GM12878 (cell line): ENCODE measurements at places on chromosomes 7 and 10.

GRCh38 chr10:93309062-93309461 lies 173.1 kb downstream of the MYOF start:
- no peak for DNase-seq

DNA sequence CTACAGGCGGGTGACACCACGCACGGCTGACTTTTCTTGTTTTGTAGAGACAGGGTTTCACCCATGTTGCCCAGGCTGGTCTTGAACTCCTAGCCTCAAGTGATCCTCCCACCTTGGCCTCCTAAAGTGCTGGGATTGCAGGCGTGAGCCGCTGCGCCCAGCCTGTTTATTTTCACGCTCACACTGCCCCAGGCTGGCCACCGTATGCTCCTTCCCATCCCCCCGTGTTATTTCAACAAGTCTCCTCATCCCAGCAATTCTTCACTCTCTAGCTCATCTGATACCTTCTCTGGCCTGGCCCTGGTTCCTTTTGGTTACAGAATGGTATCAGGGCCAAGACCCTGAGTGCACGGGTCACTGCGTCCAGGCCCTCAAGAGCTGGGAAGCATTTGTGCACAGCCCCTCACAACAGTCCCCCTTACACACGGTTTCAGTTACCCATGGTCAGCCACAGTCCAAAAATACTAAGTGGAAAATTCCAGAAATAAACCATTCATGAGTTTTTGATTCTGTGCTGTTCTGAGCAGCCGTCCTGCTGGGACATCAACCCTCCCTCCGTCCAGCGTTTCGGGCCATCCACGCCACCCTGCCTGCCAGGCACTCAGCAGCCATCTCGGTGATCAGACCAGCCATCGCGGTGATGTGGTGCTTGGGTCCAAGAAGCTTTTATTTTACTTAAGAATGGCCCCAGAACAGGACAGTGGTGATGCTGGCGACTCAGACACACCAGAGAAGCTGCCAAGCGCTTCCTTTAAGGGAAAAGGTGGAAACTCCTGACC lies 8.9 kb downstream of the COX19 start:
- DNase-seq: no peak

DNA sequence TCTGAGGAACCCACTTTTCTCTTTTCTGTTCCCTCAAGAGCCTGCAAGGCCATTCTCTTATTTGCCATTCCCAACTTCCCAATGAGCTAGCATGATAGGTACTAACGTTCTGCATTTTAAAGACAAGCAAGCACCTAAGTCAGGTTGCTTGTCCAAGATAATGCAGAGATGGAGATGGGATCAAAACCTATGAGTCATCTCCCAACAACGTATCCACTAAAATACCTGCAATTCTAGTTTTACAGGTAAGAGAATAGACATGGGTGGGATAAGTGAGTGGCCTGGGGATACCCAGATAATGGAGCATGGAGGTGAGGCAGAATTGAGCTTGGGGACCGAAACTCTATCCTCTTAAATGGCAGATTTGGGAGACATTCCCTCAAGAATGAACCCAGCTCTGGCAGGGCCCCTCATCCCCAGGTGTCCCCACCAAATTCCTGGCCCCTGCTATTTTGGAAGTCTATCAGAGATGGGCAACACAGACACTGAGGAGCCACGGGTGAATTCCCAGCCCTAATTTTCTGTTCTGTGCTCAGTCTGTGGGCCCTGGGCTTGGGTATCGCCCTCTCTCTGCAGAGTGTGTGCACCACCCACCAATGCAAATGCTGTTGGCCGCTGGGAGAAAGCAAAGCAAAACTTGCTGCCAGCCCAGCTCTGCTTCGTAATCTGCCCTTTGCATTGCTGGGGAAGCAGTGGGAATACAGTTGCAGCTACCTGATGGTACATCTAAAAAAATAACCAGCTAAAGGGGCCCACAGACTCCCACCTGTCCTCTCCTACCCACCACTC lies 98.3 kb downstream of the KCNMA1 start:
- DNase-seq: no peak

GRCh38 chr10:35119378-35119777 lies 7.3 kb upstream of the CREM start:
- DNase-seq: no peak

GRCh38 chr7:155252444-155252887 lies 45.2 kb upstream of the INSIG1 start:
- DNase-seq: no peak

GRCh38 chr10:46018453-46019176 lies 11.8 kb downstream of the NCOA4 start:
- DNase-seq: no peak

DNA sequence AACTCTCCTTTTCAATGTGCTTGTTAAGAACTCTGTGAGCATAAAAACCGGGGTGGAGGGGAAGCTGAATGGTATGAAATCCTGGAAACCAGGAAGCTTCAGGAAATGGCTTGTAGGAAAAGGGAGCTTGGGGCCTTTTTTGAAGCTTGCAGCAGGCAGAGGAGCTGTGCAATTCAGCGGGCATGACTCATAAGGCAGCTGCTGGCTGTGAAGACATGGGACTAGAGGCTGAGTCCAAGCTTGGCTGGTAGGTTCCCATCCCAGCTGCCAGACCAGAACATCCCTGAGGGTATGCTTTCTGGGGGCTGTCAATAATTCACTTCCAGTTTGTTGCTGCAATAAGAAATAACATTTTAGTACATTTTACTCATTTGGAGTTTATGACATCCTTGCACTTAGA lies 36.8 kb upstream of the CDC14C start:
- DNase-seq: no peak

DNA sequence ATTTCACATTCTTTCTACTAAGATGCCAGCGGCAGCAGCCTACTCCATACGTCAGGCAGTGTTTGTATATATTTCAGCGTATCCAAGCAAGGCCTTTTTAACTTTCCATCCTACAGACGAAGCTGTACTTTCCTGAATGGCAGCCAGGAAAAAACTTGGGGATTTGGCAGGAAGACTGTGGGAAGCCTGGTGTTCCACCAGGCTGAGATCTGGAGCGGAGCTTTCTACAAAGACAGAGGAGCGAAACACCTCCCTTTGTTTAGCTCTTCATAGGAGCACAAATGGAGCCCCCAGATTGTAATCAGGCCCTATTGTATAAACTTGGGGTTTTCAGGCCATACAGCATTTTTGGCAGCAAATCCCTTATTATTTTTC lies 143.8 kb downstream of the TES start:
- no peak for DNase-seq

DNA sequence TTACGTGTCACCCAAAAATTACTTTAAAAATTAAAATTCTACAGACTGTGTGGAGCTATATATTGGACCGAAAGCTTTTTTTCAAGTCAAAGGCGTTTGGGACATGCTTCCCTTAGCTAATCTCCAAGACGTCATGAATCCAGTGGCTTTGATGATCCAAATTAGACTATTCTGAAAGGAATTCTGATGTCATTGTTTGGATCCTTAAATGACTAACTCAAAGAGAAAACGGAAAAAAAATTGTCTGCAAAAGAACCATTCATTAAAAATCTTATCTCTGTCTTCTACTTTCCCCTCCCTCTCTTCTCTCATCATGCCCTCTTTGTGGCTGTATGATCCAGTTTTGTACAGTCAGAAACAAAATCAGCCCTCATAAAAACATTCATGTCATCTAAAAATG lies 161.8 kb downstream of the ETV1 start:
- no peak for DNase-seq

GRCh38 chr10:28240400-28240799 lies 62.5 kb downstream of the MPP7 start:
- no peak for DNase-seq

DNA sequence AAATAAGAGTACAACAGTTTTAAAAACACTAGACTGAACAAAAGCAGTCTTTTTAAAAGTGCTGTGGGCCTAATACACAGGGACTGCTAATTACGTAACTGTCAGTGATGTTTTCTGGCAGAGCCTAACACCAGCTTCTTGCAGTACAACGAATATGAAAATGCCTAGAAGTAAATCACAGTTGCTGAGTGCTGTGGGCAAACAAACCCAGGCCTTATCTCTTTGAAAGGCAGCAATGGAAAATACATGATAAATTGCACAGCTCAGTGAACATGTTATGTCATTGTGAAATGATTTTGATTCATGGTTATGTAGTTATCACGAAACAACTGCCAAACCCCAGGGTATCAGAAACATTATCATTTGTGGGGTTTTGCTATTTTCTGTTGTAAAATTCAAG lies 428.4 kb downstream of the GFRA1 start:
- no peak for DNase-seq

DNA sequence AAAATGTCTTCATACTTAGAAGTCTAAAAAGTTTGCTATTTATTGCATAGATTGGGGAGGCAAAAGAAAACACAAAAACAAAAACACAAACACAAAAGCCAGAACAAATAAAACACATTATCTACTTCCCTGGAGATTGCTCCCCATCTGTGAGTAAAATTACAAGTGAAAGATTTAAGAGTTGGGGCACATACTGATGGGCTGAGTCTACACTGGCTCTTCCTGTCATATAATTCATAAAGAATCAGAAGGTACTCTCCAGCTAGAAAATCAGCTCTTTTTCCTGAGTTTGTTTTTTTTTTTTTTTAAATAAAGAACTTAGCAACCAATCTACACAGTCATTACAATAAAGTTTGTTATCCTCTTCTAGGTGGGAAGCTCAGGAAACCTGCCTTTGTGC lies 192.4 kb upstream of the LRRN3 start:
- no peak for DNase-seq
